CD4-positive, alpha-beta memory T cell (primary cell): ENCODE measurements at places on chromosomes 4 and X.

DNA sequence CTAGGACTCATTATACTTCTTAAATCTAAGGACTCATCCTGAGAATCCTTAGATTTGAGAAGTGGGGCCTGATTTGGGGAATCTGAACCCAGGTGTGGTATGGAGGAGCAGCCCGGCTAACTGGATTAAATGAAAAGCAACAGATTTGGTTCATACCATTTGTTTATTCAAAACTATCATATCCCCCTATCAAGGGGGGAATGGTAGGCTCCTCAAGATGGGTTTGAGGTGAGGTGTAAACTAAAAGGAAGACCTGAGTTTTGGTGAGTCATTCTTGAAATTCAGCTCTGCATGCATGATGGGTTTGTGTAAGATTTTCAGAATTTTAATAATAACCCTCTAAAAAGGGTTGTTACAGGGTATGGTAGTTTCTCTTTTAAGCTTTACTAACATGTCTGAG, 53.4 kb downstream of the CASP6 start:
- DNase-seq, result no peak

GRCh38 chr4:186829740-186830449, 106.2 kb upstream of the FAT1 start:
- DNase-seq, result no peak

- no peak for DNase-seq
These were observed 564.5 kb downstream of the TRAM1L1 start for GRCh38 chr4:116520886-116521285.

DNA sequence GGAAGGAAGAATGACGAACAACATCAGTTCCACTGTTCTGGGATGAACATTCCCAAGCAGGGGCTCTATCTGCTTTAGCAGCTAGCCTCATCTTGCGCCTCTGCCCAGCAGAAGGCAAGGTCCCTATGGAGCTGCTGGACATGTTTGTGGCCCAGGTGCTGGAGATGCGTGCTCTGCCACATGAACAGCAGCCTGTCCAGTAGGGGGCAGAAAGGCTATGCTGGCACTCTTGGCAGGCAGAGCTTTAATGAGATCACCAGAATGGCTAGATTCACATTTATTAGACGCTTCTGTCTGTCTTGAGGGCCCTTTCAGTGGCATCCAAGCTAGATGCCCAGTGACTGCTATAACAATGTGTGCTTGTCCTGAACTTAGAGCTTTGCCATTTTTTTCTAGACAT, 1826.0 kb downstream of the STIM2 start:
- no peak for DNase-seq

DNA sequence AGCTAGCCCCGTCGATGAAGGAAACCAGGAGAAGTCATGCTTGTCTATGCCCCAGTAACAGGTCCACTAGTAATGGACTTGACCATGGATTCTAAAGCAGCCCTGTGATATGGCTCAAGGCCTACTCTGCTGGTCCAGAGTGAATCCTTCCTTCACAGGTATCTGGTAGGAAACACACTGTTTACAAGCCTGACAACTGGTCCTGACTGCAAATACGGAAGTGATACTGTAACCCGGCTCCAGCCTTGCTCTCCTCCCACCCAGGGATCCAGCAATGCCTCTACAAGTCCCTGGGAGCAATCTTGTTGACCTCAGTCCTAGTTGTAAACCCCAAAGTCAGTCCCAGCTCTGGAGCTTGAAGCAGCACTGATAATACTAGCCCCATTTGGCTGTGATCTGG, 239.2 kb upstream of the GRID2 start:
- no peak for DNase-seq

GRCh38 chrX:104335756-104336155, 81.0 kb upstream of the ESX1 start:
- DNase-seq, result no peak

GRCh38 chr4:112378858-112379257, 81.7 kb downstream of the ALPK1 start:
- DNase-seq, result no peak

DNA sequence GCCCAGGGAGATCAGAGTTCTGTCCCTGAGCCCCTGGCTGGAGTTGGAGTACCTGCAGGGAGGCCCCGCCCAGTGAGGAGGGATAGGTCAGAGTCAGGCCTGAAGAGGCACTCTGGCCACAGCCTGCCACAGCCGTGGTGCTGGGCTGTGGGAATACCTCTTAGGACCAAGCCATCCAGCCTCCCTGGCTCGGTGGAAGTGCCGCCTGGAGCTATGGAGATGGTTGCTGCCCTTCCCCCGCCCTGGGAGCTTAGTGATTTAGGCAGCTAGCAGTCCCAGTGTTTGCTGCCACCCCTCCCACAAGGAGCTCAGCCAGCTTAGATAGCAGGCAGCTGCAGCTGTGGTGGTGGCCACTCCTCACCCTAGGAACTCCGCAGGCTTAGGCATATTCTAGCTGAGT, 446.3 kb upstream of the GNPDA2 start:
- no peak for DNase-seq
